ENCODE measurements at places on chromosomes 11 and 22. TPM values are rescaled to one million over a fixed set of nuclear protein-coding genes. Genes with fewer than 3 reads are reported as not detected.

Gene CLTCL1
- 10.7 TPM for polyA plus RNA-seq

Gene PRODH
- 5.3 TPM for polyA plus RNA-seq

Gene CCDC87
- polyA plus RNA-seq, result 0.11 TPM

Gene THY1
- polyA plus RNA-seq, result not detected

Gene RHBDD3
- polyA plus RNA-seq, result not detected

- no peak for DNase-seq
These were observed 66.2 kb upstream of the LMO1 start for GRCh38 chr11:8329847-8330361.

DNA sequence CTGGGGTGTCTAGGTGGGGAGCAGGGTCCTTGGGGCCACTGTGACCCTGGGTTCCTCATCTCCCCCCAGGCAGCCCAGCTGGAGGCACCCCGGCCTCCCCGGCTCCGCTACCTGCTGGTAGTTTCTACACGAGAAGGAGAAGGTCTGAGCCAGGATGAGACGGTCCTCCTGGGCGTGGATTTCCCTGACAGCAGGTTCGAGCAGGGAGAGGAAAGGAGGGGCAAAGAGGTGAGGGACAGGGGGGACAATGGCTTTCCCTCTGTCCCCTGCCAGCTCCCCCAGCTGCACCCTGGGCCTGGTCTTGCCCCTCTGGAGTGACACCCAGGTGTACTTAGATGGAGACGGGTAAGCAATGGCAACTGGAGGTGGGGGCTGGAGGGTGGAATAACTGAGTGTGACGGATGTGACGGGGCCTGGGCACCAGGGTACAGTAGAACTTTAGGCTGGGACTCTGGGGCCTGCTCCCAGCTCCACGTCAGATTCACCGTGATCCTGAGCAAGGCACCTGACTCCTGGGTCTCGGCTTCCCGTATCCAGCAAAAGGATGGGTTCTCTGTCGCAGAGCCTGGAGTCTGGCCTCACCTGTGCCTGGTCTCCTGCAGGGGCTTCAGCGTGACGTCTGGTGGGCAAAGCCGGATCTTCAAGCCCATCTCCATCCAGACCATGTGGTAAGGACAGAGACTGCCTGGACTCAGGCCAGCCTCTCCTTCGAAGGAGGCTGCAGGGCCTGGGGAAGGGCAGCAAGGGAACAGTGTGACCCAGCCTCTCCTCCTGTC, 3.6 kb downstream of the SSH3 start:
- DNase-seq, result no peak

- DNase-seq, result no peak
These were observed 3.4 kb downstream of the FADS3 start for GRCh38 chr11:61887839-61888494.

GRCh38 chr22:34308101-34308500, 387.8 kb upstream of the LARGE1 start:
- no peak for DNase-seq

DNA sequence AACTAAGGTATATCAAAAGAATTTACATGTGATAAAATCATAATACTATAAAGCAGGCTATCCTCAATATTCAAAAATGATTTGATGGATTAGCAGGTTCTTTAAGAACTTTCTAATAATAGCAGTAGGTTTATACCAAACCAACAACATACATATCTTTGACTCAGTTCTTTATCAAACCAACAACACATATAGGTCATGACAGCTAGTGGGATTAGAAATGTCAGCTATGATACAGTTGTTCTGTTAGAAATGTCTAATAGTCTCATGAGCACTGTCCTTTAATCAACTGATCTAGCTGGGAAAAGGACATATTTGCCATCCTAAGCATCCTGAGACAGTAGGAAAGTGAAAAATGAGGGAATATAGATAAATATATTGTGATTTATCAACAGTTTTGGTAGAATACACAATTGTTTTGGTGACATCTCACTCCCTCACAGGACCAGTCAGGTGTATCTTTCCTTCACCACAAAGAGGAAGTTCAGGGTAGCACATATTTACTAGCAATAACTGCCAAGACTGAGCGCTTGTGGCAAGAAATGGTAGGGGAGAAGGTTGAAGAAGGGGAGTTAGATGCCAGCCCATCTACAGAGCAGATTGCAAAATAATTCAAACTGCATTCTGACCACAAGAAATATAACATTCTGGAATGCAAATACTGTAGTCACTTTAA, 90.8 kb upstream of the APOA1 start:
- no peak for DNase-seq

DNA sequence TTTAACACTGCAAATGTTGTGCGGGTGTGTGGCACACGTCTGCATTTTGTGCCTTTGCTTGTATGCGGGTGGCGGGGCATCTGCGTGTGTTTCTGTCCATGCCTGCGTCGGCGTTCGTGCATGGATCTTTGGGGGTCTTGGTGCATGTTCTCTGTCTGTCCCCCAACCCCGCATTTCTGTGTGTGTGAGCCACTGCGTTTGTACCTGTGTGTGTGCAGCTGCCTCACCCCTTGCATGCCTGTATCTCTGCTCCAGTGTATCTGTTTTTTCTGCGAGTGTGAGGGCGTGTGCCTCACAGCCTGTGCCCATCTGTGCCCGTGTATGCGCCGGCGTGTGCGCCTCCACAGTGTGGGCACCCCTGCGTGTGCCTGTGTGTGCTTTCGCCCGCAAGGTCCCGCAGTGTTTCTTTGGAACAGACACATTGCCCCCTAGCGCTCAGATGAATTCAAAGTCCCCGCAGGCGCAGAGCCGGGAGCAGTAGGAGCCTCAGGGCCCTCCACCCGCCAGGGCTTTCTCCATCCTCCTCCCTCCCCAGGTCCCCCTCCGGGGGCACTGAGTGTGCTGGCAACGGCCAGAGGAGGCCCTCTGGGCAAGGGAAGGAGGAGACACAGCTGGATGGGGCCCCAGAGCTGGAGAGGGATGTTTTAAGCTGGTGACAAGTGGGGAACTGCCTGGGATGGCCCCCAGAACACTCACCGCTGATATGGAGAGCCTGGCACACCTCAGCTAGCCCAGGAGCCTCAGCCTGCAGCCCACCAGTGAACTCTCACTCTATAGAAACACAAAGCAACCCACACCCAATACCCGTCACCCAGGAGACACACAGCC, 3.1 kb upstream of the MN1 start:
- peak; percentile 75 for DNase-seq

DNA sequence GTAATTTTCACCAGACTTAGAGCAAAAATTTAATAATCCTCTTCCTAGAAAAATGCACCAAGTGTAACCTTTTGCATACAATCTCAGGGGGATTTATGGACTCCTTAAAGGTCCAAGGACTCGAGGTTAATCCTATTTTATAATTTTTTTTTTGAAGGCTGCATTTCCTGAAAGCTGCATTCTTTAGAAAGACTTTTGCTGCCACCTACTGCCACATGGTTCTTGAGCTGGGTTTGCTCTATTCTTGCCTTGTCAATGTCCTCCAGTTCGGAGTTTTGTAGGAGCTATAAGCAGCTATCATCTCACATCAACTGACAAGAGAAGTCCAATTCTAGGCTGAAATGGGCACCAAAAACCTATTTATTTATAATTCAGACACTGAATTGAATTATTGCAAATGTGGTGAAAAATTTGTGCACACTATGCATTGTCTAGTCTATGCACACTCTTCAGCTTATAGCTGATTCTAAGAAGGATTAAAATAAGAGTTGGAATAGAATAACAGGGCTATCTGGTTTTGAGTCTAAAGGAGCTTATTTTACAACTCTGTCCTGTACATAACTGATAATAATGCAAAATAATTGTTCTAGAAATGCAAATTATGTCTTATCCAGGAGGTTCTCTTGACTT, 31.3 kb downstream of the TRAF6 start:
- DNase-seq, result peak; percentile 70

DNA sequence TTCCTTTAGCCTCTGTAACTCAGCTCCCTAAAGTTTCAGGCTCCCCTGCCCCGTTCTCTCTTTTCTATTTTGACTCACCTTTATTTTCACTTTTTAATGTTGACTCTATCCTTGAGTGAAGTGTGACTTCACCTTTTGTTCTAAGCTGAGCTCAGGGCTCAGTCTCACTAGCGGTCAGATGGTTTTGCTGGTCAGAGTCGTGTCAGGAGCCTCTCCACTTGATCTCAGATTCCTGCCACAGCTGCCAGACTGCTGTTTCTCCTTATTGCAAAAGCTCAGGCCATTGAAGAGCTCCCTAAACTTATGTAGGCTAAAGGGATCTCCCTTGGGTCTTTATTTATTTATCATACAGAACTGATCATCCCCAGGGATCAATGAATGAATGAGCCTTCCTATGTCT, 13.7 kb upstream of the POU2AF2 start:
- DNase-seq, result no peak

DNA sequence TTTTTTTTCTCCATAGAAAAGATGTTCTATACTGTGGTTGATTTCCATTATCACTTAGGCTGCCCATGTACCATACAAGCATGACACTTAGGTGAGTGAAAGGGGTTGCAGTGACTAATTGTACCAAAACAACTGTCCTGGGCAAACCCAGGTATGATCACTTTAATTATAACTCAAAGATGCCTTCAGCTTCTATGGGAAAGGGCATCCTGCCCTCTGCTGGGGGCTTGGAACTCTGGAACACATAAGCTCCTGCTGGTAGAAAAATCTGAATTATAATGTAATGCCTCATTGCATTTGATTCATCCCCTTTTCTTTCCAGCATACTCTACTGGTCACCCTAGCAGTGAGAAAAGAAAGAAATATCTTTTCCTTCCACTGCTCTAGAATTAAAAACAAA, 206.3 kb downstream of the DDX10 start:
- DNase-seq, result no peak

DNA sequence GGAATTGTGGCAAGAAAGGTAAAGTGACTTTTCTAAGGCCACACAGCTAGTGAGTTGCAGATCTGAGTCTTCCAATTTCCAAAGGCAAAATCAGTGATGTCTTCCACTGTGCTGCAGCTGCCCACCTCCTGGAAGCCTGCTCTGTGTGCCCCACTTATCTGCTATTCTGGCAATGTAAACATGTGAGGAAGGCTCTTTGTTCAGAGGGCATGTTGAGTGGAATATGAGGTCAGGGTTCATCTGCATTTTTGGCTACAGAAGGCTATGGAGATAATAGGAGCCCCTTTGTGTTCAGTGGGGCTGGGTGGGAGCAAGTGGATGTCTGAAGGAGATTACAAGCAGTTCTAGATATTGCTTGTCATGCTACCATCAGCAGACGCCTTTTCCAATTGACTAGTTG, 396.2 kb downstream of the BUD13 start:
- DNase-seq, result no peak

DNA sequence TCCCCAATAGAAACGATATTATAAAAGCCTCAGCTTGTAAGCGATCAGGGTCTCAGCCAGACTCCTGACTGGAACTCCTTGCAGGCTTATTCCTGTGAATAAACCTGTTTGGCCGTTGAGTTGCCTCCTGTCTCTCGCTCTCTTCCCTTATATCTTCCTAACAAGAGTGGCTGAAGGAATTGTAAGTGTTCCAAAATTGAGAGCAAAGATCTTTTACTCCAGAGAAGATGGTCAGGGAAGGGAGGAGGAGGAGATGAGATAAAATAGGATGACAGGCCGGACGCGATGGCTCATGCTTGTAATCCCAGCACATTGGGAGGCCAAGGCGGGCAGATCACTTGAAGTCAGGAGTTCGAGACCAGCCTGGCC, 1.2 kb upstream of the SLC37A4 start:
- no peak for DNase-seq

DNA sequence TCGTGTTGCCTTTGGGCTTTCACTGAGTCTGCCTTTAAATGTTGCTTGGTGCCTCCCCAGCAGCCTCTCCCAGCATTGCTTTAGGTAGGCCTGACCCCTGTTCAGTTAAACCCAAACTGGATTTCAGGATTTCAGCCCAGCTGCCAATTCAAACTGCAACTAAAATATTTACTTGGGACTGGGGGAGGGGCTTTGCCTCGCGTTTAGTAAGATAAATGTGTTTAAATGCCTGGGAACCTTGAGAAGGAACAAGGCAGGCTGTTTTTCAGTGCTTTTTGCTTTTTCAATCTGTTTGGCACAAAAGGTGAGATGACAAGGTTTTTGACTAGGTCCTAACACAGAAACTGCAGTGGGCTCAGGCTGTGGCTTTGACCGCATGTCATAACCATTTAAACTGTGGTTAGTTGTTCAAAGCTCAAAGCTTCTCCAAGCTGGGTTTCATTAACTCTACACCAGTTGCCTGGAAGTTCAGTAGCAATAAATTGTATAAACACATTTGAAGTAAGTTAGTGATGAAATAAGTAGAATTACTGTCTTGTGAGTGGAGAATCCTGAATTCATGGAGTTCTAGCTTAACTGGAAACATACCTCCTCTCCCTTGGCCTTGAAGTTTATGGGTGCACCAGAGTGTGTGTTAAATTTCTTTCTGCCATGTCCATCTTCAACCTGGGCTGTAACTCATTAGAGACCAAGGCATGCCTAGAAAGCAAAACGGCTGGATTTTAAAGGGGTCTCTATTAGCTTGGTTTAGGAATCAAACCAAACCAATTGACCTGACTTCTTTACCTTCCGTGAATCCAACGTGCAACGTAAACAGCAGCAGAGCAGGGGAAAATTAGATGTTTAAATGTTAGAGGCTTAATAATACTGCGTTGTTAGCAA, 3.6 kb downstream of the PKNOX2 start:
- DNase-seq, result no peak

DNA sequence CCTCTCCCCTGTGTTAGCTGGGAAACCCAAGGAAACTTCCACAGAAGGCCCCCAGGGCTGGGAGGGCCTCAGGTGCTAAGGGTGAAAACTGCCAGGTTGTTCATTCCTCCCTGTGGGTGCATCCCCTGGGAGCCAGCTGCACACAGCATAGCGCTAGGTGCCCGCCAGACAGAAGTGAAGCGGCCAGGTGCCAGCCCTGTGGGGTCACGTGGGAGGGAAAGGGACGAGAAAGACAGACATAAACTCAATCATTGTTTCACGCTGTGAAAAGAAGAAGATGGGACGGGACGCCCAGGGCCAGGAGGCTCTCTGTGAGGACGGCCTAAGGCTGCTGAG, 31.6 kb upstream of the HMOX1 start:
- DNase-seq, result no peak

DNA sequence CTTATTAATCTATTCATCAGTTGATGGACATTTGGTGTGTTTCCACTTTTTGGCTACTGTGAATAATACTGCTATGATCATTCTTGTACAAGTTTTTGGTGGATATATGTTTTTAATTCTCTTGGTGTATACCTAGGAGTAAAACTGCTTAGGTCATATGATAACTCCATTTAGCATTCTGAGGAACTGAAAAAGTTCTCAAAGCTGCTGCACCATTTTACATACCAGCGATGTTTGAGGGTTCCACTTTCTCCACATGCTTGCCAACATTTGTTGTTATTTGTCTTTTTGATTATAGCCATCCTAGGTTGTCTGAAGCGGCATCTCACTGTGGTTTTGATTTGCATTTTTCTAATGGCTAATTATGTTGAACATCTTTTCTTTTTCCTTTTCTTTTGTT, 4.1 kb upstream of the ACER3 start:
- DNase-seq, result no peak

GRCh38 chr11:97963528-97964331, 1057.0 kb upstream of the CNTN5 start:
- no peak for DNase-seq
